ENCODE measurements at places on chromosomes 12 and 14.

- DNase-seq = no peak
Observed at GRCh38 chr12:124715121-124715990, 147.9 kb upstream of the NCOR2 start.

- no peak for DNase-seq
Observed at GRCh38 chr12:129036135-129036534, 182.9 kb downstream of the GLT1D1 start.

- DNase-seq = no peak
Observed at GRCh38 chr12:30021051-30021833, 237.5 kb upstream of the TMTC1 start.

- DNase-seq = no peak
Observed at GRCh38 chr12:75738486-75738885, 227.1 kb upstream of the KRR1 start.

GRCh38 chr12:20305470-20305869, 62.9 kb upstream of the PDE3A start:
- DNase-seq = no peak

GRCh38 chr12:5051913-5052312, 8.2 kb downstream of the KCNA5 start:
- DNase-seq = no peak

DNA sequence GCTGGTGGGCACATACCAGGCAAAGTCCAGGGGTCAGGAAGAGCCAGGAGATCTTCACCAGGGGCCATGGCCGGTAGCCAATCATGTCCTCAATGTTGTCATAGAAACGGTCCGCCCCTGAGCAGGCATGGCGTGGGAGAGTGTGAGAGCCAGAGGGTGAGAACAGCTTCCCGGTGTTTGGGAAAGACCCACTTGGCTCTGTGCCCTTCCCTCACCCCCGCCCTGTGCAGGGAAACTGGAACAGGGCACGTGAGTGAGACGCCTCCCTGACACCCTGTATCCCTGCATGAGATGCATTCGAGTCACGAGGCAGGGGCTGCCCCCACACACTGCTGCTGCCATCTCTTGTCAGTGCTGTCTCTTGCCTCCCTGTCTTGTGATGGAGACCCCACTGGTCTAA, 20.7 kb downstream of the SLC6A12 start:
- no peak for DNase-seq

DNA sequence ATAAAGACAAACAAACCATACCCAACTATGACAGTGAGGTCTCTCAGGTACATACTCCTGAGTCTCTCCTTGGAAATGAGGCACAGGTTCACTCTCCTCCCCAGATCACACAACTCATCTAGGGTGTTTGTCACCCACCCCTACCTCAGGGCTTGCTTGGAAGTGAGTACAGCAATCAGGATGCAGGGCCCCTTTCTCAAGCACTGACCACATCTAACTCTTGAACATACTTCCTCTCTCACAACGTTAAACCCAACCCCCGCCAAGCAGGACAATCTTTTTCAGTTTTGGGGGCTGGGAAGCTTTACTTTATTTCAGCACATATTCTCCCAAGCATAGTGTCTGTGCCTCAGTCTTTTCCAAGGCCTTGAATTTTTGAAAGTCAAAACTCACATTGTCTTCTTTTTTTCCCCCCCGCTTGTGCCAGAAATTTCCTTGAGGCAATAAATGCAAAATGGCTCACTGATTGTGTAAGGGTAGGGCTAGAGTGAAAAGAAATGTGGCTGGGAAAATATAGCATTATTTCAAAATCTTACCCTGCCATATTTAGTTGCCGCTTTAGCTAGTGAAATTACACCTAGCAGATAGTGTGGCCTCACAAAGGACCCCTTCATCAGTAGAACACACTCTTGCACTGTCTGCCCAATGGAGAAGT, 2.4 kb upstream of the GPR65 start:
- no peak for DNase-seq
